Type B pancreatic cell (in vitro differentiated cells): ENCODE measurements at places on chromosomes 7 and 10. TPM values are rescaled to one million over a fixed set of nuclear protein-coding genes. Genes with fewer than 3 reads are reported as not detected.

Gene PPA1
- total RNA-seq, result 105 and 110 TPM in 2 replicates

Gene ABCC2
- 11.0 and 64.0 TPM in 2 replicates for total RNA-seq

Gene RELN
- 17.5 and 23.0 TPM in 2 replicates for total RNA-seq

Gene WEE2
- not detected in 2 replicates for total RNA-seq

Gene BMS1
- total RNA-seq, result 20.9 and 21.8 TPM in 2 replicates

Gene CYP2E1
- total RNA-seq, result 0.53 and 0.62 TPM in 2 replicates

Gene SPDYE1
- total RNA-seq, result not detected in 2 replicates

Gene CHST12
- total RNA-seq, result 17.6 and 22.4 TPM in 2 replicates

Gene CDC123
- total RNA-seq, result 66.3 and 81.5 TPM in 2 replicates

Gene LIPN
- 0.24 and 1.5 TPM in 2 replicates for total RNA-seq

Gene CTAGE4
- total RNA-seq, result 2.5 and 4.7 TPM in 2 replicates

Gene FBXO24
- 0.76 and 0.77 TPM in 2 replicates for total RNA-seq

Gene ZDHHC4
- total RNA-seq, result 62.0 and 67.9 TPM in 2 replicates

Gene WNT16
- 0.64 and 1.1 TPM in 2 replicates for total RNA-seq

Gene HPS6
- total RNA-seq, result 19.1 and 23.1 TPM in 2 replicates

Gene SPAM1
- not detected in 2 replicates for total RNA-seq
